ENCODE measurements at places on chromosomes 5 and 9. TPM values are rescaled to one million over a fixed set of nuclear protein-coding genes. Genes with fewer than 3 reads are reported as not detected.

TMEM171 gene
- not detected for total RNA-seq

DNA sequence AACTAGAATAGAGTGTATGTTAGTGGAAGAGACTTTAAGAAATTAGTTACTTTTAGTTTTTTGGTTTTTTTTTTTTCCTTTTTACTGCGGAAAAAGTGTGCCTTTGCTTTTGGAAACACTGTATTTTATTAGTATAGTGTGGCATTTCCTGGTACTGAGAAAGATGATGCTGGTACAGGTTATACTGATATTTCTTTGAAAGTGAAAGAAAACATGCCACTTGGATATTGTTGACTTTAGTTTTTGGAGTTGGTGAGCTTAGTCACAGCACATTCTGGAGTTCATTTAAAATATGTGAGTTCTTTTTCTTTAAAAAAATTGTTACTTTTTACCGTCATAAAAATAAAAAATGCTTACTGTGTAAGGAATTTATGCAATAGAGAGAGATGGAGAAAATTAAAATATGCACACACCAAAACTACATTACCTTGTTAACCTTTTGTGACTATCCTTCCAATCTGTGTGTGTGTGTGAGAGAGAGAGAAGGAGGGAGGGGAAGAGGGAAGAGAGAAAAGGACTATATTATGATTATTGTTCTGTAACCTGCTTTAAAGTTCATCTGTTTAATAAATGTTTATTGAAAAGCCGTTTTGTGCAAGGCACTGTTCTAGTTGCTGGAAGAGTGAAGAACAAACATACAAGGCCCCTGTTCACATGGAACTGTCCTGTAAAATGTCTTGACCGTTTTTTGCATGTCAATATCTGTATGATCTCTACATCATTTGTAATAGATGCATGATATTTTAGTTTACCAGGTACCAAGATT, 1.9 kb downstream of the UGCG start:
- H3K27me3 ChIP-seq: no peaks in the 10 kb centered on the region
- peak overlapping the region; percentile 89 for H3K4me3 ChIP-seq
- peak overlapping the region; percentile 40 for H3K27ac ChIP-seq
- no peak for DNase-seq

DNA sequence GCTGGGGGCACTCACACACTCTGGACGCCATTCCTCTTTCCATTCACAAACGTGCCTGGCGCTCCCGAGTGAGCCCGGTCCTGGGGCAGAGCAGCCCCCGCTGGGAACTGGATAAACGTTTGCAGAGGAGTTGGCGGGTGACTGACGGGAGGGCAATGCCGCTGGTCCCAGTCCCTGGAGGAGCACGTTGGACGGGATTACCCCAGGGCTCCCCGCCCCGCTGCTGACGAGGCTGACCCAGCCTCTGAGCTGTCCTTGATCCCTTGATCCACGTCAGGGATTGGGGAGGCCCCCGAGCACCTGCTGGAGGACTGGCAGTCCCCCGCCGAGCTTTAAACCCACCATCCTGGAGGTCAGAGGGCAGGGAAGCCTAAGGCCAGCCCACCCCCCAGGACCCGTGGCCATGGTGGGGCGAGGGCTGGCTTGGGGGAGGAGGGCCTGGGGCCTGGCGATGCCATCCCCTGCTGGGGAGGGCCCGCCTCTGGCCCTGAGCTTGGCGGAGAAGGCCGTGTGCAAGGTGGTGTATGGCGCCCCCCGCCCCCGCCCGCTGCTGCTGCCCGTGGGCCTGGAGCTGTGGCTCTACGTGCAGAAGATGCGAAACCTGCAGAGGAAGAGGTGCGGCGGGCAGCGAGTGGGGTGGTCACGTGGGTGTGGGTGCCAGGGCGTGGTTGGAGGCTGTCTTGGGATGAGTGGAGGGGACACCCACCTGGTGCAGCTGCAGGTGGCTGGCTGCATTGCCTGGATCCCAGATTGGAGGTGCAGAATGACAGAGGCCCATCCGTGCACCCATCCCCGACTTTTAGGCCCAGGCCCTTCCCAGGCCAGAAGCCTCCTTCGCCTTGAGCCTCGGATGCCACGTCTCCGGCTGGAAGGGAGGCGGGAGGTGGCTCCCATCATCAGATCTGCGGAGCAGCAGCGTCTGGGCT, 4.5 kb downstream of the GPSM1 start:
- no peak for DNase-seq
- peaks cover 10% of the 10 kb centered on the region for H3K27me3 ChIP-seq
- no peak overlapping the region for H3K4me3 ChIP-seq
- peaks cover 20% of the 10 kb centered on the region for H3K4me1 ChIP-seq
- H3K27ac ChIP-seq: no peak overlapping the region
- H3K36me3 ChIP-seq: no peaks in the 10 kb centered on the region

- DNase-seq: no peak
- H3K36me3 ChIP-seq: no peaks in the 10 kb centered on the region
- no peak overlapping the region for H3K27ac ChIP-seq
- peaks cover 7% of the 10 kb centered on the region for H3K4me1 ChIP-seq
These were observed 16.2 kb downstream of the TJP2 start for GRCh38 chr9:69190086-69190862.

- peak overlapping the region; percentile 86 for H3K4me3 ChIP-seq
- peaks cover 9% of the 10 kb centered on the region for H3K4me1 ChIP-seq
- peak overlapping the region; percentile 50 for H3K27ac ChIP-seq
- H3K27me3 ChIP-seq: no peaks in the 10 kb centered on the region
These were observed 718 bp upstream of the DENND4C start for GRCh38 chr9:19229595-19230354.

- peaks cover 19% of the 10 kb centered on the region for H3K36me3 ChIP-seq
- H3K4me1 ChIP-seq: no peaks in the 10 kb centered on the region
- H3K27me3 ChIP-seq: no peaks in the 10 kb centered on the region
- no peak overlapping the region for H3K27ac ChIP-seq
- DNase-seq: no peak
These were observed 34.8 kb downstream of the SLC12A7 start for GRCh38 chr5:1077026-1077425.

GRCh38 chr5:113397046-113397445, 37.7 kb downstream of the TSSK1B start:
- H3K4me1 ChIP-seq: no peaks in the 10 kb centered on the region
- DNase-seq: no peak
- H3K4me3 ChIP-seq: no peak overlapping the region
- no peak overlapping the region for H3K27ac ChIP-seq
- H3K36me3 ChIP-seq: no peaks in the 10 kb centered on the region
- H3K27me3 ChIP-seq: peaks cover 7% of the 10 kb centered on the region
